Stimulated activated CD8-positive, alpha-beta memory T cell treated with anti-CD3 and anti-CD28 coated beads, Interleukin-4, amount 100 ng/mL, for 1 hour (primary cell): ENCODE measurements at places on chromosomes 11 and 22.

DNA sequence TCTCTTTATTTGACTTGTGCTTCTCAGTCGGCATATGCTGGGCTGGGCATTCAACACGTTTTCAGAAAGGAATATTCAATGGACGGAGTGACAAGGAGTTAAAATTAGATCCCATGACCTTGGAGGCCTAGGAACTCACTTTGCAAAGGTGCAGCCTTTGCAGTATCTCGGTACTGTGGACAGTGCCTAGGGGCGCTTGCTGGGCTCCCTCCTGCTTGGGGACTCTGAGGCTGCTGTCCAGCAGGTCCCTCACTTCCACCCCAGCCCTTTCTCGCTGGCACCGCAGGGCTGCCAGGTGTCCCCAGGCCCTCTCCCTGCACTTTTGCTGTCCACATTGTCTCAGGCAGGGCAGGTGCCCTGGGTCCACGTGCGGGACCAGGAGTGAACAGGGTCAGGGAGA, 255.5 kb upstream of the B3GAT1 start:
- DNase-seq = no peak

DNA sequence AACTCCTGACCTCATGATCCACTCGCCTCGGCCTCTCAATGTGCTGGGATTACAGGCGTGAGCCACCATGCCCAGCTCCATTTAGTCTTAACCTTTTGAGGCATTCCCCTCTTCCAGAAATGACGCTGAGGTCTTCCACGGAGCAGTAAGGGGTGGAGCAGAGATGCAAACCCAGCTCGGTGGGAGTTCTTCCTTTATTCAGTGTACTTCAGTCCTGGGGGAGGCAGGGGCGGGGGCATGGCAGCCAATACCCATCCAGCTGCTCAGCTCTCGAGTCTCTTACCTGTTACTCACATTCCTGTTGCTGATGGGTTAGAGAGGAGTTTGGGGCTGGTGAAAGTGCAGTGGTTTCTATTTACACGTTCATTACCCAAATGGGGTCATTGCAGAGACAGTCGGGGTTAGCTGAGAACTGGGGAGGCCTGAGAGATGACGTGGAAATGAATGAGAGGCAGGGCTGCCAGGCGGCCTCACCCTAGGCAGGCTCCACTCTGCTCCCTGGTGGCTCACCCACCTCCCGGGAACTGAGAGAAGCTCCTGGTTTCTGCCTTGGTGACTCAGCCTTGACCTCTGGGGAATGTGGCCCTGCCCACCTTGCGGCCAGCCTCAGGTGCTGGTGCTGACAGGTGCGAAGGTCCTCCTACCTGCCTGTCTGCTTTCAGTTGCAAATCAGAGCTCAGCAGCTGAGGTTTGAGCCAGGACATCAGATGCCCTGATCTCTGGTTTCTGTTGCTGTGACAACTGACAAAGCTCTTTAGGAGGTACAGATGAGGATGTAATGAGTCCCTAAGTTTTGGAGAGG, 13.4 kb upstream of the ST14 start:
- no peak for DNase-seq

DNA sequence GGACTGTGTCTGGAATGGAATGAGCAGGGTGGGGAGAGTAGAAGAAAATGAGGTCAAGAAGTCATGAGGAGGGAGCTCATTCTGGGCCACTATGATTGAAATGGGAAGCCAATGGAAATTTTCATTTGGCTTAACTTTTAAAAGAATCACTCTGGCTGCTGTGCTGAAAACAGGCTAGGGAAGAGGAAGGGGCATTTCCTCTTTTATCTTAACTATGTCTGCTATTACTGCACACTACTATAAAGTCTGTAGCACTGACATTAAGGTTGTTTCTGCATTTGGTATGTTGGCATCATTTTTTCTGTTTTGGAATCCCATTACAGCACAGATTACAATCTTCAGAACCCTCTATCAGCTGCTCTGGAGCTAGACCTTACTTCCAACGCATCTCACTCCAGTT, 8.2 kb downstream of the PATL1 start:
- DNase-seq = no peak

DNA sequence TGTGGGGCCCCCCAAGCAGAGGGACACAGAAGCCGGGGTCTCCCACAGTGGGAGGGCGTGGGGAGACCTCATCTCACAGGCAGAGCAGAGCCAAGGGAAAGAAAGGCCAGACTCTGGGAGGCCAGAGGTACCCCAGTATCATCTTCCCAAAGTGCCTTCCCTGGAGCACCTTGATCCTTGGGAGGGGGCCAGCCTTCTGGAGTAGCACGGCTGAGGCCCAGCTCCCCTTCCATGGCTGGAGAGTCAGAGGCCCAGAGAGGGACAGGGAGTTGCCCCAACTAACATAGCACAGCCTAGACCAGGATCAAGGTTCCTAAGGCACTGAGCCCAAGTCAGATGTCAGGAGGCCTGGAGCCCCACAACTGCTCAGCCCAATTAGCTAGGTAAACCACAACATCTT, 50.6 kb downstream of the ELFN2 start:
- no peak for DNase-seq

- no peak for DNase-seq
Measured at GRCh38 chr11:4704790-4705334, 278 bp downstream of the MMP26 start.

- no peak for DNase-seq
Measured at GRCh38 chr22:33865248-33865647, 55.0 kb downstream of the LARGE1 start.

DNA sequence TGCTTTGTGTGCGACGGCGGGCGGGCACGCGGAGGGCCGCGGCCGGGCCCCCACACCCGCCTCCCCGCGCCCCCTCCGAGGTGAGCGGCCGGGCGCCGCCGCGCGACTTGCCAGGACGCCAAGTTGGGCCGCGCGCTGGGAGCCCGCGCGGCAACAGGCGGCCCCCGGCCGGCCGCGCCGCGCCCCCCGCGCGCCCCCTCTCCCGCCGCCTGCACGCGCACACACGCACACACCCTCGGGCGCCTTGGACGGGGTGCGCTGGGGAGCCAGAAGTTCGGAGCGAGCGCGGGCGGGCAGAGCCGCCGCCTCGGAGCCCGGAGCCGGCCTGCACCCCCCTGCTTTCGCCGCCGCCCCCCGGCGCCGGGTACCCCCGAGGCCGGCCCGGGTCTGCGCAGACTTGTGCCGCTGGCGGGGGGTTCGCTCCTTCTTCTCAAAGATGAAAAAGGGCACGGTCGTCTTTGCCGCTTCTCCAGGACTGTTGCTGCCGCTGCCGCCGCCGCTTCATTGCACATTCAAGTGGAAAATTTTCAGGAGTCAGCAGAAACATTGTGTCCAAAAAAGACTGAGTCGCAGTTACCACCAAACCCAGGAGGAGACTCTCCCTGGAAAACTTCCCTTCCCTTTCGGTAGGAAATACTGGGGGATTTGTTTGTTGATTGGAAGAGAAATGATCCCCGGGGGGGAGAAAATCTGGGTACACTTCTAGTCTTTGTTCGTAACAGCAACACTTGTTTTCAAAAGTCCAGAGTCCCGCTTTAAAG, 895 bp downstream of the TEAD1 start:
- DNase-seq = no peak

DNA sequence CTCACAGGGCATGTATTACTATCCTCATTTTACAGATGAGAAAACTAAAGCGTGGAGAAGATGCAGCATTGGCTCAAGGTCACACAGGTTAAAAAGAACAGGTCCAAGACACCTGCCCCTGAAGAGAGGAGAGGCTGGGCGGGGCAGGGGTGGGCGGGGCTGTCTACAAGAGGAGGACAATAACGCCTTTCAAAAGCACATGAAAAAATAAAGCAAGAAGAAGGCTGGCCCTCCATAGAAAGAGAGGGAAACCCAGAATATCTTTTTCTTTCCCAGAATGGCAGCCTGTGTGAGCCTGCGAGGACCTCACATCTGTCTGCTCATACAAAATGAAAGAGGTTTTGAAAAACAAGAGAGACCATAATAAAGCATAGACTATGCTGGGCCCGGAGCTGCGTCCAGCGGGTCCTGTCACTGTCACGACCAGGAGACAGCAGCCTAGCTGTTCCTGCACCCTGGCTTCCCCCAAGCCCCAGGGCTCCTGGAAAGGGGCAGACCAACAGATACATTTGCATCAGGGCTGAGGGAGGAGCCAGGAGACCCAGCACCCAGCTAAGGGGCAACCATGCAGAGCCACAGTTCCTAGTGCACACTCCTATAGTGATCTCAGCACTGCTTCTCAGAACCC, 61.6 kb downstream of the DSCAML1 start:
- DNase-seq = no peak

DNA sequence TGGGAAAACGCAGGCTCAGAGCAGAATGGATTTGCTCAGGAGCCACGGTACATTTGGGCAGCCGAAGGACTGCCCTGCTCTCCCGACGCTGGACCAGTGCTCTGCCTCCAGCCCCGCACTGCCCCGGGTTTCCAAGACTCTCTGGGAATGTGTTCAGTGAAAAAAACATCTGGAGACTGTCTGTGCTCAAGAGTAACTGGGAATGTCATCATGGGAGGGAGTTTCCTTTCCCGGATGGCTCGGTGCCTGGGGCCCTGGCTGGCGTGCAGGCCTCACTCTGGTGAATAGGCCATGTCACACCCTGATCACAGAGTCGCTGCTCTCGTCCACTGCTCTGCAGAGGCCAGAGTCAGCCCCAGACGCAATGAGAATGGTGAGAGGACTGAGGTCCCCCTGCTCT, 9.8 kb upstream of the APOL6 start:
- no peak for DNase-seq

DNA sequence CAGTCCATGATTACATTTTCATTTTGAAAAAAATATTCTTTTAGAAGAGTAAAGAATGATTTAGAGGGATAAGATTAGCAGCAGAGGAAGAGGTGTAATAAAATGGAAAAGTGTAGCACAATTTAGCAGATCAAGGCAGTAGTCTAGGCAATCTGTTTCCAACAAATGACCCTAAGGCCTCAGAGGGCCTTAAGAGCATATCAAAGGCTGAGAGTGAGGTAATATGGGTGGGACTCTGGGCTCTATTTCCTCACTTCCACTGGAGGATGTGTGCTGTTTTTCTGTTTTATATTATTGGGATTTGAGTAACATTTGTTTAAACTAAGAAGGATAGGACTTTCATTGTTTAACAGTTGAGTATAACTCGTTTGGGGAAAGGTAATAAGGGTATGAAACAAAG, 28.8 kb downstream of the CCDC81 start:
- no peak for DNase-seq

- DNase-seq = no peak
Measured at GRCh38 chr11:30342736-30343166, 19.8 kb downstream of the ARL14EP start.

DNA sequence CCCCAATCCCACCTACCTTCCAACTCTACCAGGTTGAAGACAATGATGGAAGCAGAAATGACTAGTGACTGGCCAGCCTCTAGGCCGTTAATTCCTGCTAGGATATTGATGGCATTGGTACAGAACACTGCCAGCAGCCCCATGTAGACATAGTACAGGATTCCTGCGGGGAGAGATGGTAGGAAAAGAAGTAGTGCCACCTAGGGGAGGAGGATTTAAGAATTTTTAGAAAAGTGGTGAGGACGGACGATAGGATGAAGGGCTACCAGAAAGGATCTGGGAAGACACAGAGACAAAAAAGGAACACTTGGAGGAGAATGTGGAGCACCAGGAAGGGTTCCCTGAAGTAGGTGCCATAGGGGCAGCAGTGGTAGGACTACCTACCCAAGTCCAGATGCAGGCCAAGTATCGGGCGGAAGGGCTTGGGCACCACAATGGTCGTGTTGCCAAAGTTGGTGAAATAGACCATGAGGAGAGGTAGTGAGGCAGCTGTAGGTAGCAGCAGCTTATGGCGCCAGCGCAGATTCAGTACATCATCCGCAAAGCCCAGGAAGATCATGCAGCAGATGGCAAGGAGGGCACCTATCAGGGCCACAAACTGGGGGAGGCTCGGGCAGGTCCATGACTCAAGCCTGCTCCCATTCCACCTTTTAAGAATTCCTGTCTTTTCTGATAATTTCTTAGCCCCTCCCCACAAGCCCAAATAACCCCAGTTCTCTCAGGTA, 1.2 kb downstream of the DPAGT1 start:
- DNase-seq = no peak

GRCh38 chr11:40716344-40717130, 742.9 kb downstream of the LRRC4C start:
- DNase-seq = no peak

- DNase-seq = no peak
Measured at GRCh38 chr11:30392221-30392784, 69.4 kb downstream of the ARL14EP start.

DNA sequence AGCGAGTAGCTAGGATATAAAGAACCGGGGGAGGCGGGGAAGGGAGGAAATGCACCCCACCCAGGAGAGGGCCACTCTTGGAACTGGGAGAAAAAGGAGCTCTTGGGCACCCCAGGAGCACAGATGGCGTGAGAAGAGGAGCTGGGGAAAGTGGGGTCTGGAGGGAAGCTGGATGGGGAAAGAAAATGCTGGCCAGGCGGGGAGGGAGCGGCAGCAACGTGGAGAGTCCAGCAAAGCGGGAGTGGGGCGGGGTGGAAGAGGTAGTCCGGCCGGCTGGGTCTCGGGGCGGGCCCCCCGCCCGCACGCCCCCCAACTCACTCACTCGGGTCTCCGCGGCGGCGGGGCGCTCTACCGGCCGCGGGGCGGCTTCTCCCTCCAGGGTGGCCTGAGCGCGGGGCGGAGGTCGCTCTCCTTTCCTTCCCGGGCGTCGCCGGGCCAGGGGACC, 522 bp downstream of the TOB2 start:
- DNase-seq = no peak

DNA sequence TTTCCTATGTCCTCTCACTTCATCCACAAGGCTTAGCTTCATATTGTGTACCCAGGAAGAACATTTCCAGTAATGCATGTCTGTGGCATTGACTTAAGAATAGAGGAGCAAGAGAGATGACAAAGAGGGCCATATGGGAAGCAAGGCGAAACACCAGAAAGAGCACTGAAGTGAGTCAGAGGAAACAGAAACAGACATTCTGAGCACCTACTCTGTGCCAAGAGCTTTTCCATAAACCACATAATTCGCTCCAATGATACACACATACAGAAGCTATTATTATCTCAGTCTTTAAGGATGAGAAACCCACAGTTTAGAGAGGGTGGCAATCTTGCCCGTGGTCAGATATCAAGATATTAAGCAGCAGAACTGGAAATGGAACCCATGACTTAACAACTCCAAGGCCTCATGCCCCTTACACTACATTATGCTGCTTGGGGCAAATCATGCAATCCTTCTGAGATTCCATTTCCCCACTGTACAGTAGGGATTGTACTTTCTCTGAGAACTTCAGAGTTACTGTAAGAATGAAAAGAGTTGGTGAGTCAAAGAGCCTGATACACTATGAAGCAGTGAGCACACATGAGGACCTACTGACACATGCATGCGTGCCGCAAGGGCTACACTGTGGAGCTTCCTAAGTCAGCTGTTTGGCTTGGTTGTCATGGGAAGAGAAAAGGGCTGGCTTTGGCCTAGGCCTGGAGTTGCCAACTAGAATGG, 126.6 kb downstream of the KCNC1 start:
- no peak for DNase-seq
